ENCODE measurements at places on chromosomes 6 and 20.

DNA sequence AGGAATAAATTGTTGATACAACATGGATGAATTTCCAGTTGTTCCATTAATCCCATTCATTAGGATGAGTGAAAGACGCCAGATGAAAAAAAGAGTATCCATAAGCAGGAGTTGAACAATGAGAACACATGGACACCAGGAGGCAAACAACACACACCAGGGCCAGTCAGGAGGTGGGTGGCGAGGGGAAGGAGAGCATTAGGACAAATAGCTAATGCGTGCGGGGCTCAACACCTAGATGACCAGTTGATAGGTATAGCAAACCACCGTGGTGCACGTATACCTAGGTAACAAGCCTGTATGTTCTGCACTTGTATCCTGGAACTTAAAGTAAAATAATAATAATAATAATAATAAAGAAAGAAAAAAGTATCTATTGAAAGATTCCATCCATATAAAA, 11.1 kb downstream of the PCED1A start:
- no peak for DNase-seq

DNA sequence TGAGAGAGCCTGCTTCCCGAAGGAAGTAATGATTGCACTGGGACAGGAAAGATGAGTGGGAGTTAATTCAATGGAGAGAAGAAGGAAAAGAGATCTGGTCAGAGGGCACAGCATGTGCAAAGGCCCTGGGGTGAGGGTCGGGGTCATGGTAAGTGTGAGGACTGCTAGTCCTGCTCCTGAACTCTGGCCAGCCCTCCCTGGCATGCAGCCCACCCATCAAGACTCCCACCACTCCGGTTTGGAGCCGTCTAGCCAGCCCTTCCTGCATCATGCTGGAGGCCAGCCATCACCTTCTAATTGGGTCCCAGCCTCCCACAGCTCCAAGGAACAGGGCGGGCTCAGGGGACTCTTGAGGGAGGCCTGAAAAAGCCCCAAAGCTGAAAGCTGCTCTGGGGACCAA, 42.1 kb downstream of the SRSF3 start:
- DNase-seq: no peak

DNA sequence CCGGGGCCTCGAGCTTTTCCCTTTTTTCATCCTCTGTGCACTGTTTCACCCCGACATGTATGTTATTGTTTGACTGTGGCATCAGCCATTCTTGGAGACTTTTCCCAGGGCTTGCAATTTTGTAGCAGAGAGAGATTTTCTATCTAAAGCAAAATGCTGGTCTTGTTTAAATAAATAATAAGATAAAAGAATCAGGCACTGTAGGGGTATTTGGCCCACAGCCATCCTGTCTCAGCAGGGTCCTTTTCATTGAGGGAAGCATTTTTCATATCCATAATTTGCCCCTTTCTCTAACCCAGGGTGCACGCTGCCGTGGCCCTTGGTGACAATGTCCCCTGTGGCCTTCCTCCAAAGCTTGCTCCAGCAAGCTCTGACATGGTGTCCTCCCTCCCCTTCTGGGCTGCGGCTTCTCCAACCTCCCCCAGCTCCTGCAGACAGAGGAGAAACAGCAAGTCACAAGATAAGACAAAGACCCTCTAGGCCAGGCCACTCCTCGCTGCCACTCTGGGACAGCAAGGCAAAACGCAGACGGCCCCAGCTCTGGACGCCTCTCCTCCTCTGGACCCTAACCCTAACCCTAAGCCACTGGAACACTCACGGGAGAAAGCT, 117.6 kb downstream of the MYLK4 start:
- DNase-seq: no peak

- no peak for DNase-seq
These were observed 3.8 kb downstream of the DDR1 start for GRCh38 chr6:30887901-30888815.

GRCh38 chr6:28656715-28657114, 131.0 kb downstream of the GPX5 start:
- no peak for DNase-seq

DNA sequence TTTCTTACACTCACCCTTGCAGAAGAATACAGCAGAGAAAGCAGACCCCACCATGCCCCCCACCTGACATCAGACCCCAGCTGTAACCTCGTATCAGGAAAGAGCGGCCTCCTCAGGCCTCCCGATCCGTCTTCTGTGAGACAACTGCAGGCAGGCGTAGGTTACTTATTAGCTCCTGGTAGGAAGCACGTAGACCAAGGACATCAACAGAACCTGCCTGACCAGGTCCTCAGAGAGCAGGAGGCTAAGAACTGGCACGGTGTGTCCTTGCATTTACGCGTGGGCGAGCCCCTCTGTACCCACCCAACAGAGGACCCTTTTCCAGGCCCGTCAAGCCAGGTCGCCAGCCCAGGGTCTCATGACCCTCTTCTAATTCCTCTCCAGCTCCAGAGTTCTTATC, 51.0 kb downstream of the ABHD12 start:
- no peak for DNase-seq

DNA sequence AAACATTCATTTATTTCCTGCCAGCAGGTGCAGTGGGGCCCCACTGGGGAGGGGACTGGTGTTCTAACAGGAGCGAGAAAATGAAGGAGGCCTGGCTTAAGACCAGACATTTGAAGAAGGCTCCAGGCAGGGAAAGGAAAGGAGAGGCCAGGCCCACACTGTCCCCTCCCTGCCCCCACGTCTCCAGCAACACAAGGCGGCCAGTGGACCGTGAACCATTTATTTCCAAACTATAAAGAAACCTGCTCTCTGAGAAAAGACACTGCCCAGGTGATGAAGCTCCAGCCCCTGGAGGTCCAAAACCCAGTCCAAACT, 41.4 kb upstream of the CDH22 start:
- DNase-seq: no peak

DNA sequence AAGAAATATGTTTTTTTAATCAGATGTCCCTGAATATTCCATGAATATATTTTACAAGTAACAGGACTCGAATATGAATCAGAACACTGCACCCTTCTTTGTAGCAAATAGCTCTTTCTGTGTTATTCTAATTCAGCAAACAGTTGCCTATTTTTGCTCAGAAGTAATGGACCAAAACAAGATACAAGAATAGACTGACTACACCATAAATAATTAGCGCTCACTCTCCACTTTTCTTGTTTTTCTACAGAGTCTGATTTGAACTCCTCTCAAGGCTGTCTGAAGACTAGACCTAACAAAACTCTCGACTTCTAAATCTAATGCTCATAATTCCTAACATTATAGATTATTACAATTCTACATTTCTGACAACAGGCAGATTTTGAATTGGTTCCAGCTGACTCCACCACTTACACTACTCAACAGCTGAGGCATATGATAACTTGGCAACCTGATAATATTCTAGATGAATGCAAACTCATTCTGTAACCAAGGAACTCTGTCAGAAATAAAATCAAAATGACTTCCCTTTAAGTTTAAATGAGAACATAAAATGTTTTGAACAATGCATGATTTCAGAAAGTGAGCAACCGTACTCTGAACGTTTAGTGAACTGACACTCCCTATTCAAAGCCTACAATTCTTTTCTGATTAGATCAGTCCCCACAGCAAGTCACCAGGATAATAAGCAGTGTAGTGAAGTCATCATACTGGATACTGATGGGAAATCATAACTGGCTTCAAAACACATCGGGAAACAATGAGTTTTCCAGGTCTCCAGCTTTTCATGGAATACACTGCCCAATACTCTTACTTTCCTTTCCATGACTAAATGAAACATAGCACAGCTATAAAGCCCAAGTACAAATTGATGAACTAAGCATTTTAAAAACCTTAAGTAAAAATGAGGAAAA, 114.2 kb upstream of the BEND6 start:
- DNase-seq: no peak

- DNase-seq: peak; percentile 39
These were observed at the start of gene OGFRL1 for GRCh38 chr6:71288228-71289038. OGFRL1 (plus strand) TSS chr6:71288811; CDS start chr6:71288937, 126 bp downstream.

GRCh38 chr6:21103626-21104224, 489.8 kb upstream of the SOX4 start:
- DNase-seq: no peak

- DNase-seq: no peak
These were observed 462.1 kb upstream of the SOX4 start for GRCh38 chr6:21131406-21131805.

- no peak for DNase-seq
These were observed 598 bp upstream of the SOX4 start for GRCh38 chr6:21592953-21593352.

- DNase-seq: no peak
These were observed 180.1 kb upstream of the RNF24 start for GRCh38 chr20:4195499-4195898.

DNA sequence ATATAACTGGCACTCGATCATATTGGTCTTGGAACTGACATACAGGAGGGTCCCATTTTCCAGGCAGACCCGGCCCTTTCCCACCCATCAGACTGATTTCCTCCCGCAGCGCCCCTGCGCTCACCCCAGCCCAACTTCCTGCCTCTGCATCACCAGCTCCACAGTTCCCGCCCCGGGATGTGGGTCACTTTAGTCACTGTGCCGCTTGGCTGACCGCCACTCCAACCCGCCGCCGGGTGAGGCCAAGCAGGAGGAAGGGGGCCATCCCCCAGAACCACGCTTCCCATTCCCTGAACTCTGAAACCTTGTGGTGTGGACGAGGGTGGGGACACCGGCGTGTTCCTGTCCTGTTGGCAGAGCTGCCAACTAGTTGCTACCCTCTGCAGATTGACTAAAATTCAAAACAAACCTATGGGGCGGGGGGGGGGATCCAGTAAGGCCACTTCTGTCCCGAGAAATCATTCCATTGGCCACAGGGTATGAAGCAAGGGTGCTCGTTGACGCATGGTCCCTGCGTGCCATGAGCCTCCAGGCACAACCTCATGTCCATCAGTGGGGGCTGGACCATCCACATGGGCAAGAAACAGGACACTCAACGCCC, 12.3 kb downstream of the TGM2 start:
- DNase-seq: no peak

DNA sequence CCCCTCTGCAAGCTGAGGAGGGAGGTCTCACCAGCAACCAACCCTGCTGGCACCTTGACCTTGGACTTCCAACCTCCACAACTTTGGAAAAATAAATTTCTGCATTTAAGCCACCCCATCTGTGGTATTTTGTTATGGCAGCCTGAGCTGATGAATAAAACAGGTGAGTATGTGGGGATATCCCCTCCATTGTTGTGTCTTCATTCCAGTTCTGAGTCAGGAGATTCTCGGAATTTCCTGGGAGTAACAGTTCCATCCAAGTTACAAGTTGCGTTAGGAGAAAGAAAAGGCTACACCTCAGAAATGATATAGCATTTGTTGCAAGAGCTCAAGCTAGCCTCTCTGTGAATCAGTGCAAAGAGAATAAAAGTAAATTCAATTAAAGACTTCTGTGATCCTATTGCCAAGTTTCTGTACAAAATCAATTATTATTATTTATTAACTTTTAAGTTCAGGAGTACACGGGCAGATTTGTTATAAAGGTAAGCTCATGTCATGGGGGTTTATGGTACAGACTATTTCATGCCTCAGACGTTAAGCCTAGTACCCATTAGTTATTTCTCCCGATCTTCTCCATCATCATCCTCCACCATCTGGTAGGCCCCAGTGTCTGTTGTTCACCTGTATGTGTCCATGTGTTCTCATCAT, 153.0 kb downstream of the NKAIN2 start:
- DNase-seq: no peak

DNA sequence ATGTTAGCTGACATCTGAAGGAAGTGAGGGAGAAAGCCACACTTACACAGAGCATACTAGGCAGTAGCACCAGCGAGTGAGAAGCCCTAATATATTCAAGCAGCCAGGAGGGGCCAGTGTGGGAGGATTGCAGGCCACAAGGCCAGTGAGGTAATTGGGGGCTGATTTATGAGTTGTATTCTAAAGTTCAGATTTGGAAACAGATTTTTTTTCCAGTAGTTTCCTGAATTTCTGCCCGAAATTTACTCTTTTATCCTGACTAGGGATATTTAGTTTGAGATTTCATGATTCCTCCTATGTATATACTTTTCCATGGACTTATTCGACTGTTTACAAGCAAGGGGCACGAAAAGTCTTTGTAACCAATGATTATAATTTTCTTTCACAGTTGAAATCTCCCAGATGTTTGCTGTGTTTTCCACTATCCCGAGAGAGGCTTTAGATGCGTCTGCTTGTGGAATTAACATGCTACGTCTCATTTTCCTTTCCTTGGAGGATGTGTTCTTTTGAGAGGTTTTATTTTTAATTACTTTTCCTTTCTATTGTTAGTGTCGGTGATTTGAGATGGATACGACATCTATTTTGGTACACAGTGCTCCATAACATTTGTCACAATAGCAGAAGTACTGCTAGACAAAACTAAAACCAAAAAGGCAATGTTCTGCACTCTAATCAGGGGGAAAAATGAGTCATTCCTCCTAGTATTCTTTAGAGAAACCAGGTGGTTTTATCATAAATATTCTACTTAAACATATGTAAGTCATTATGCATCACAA, 356.3 kb upstream of the HSF2 start:
- no peak for DNase-seq

DNA sequence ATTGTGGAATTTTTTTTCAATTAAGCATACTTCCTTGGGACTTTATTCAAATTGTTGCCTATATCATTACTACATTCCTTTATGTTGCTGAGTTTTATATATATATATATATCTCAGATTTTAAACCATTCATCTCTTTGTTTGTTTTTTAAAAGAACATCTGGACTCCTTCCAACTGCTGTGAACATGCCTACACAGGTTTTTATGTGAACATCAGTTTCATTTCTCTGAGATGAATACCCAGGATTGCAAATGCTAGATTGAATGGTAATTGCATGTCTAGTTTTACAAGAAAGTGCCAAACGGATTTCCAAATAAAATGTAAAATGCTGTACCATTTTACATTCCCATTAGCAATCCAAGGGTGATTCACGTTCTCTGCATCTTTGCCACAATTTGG, 1289.3 kb downstream of the HACE1 start:
- no peak for DNase-seq

- DNase-seq: peak; percentile 31
These were observed 3.8 kb downstream of the PREX1 start for GRCh38 chr20:48823960-48824498.

DNA sequence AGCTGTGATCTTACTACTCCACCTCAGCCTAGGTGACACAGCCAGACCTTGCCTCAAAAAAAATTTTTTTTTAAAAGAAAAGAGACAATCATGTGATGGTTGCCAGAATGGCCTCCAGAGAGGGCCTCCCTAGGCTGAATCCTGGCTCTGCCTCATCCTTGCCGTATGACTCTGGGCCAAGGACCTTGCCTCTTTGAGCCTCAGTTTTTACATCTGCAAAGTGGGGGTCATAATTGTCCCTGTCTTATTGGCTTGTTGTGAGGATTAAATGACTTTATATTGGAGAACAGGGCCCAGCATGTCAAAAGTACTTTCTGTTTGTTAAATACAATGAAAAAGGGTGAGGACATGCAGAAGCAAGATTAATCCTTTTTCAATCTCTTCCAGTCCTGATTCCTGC, 14.4 kb downstream of the SRXN1 start:
- DNase-seq: no peak

GRCh38 chr20:17874271-17875105, 94.1 kb downstream of the SNX5 start:
- DNase-seq: no peak

All from stimulated activated CD4-positive, alpha-beta T cell treated with anti-CD3 and anti-CD28 coated beads, Interleukin-1b, Interleukin-23, amount 100 ng/mL, for 4 hours (primary cell).